LoVo (cell line): ENCODE measurements at places on chromosomes 5 and 9.

DNA sequence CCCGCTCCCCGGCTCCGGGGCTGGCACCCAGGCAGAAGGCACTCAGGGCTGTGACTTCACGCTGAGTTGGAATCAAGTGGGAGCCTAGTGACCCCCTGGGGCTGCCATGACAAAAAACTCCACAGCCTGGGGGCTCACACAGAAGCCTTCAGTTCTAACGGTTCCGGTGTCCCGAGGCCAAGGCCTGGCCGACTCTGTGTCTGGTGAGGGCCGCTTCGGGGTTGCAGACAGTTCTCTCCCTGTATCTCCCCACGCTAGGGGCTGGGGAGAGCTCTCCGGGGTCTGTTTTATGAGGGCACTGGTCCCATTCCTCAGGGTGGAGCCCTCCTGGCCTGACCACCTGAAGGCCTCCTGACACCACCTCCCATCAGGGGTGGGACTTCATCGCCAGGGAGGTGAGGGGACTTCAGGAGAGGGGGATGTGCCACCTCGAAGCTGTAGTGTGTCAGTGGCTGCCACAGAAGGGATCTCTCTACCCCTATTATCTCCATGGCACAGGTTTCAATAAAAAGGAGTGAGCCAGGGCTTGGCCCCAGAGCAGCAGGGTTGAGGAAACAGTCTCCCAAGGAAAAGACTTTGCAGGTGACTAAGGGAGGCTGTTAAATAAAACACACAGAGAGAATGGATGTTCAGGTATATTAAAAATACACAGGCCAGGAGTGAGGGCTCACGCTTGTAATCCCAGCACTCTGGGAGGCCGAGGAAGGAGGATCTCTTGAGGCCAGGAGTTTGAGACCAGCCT lies 1.5 kb upstream of the SLC6A3 start:
- DNase-seq: no peak

GRCh38 chr5:125965577-125965976 lies 457.6 kb upstream of the GRAMD2B start:
- no peak for DNase-seq

GRCh38 chr9:73714294-73714693 lies 562.6 kb downstream of the ANXA1 start:
- DNase-seq: no peak

- no peak for DNase-seq
Observed at GRCh38 chr9:124296094-124296493, 38.3 kb downstream of the NEK6 start.

DNA sequence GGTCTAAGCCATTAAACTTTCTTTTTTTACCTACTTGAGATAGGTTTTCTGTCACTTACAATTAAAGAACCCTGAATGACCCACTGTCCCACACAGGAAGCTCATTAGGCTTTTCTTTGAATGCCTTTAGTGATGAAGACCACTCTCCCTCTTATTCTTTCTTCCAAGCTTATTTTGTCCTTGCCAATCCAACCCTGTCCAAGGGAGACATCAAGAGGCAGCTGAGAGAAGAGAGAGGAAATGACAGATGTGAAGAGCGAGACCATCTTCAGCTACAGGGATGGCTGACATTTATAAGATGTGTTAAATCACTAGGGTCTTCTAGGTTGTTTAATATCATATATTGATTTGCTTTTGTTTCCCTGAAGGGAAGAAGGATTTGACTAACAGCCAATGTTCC lies 133.5 kb downstream of the FAM114A2 start:
- no peak for DNase-seq

DNA sequence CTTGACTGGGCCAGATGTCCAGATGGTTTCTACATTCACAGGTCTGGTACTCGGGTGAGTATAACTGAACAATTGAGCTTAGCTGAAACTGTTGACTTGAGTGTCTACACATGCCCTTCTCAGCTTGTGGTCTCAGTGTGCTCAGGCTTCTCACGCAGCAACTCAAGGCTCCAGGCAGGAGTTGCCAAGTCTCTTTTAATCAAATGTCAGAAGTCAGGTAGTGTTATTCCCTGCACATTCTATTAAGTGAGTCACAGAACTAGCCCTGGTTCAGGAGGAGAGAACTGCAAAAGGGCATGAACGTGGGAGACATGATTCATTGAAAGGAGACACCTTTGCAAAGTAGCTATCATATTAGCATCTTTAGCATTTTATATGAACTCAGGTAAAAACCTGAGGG lies 199.3 kb upstream of the ACTBL2 start:
- DNase-seq: no peak

GRCh38 chr9:133125941-133126696 lies 5.1 kb upstream of the RALGDS start:
- no peak for DNase-seq
